ENCODE measurements at places on chromosomes 13 and 19.

DNA sequence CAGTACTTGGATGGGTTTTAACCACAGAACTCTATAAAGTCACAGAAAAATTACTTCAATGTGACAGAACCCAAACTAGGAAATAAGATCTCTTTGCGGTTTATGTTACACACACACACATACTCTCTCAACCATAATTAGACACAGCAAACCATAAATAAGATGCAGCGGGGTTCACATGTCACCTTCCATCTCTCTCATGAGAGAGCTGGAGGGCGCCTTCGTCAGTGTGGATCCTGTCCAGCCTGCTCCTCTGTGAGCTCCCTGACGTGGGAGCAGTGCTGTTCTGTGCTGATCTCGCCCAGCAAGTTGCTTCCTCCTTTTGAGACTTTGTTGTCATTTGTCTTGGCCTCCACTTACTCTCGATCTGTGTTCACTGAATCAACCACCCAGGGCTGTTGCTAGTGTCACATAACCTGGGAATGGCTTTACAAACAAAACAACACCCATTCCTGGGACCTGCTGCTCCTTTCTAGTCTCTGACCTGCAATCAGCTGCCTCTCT lies 204.9 kb upstream of the KL start:
- DNase-seq: peak; percentile 41

DNA sequence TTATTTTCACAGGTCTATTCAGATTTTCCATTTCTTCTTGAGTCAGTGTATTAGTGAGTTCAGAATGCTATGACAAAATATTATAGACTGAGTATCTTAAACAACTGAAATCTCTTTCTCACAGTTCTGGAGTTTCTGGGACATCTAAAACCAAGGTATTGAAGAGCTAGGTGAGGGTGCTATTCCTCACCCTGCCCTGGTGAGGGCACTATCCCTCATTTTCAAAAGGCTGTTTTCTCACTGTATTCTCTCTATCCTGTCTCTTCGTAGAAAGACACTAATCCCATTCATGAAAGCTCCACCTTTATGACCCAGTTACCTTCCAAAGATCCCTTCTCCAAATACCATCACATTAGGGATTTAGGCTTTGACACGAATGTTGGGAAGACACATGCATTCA lies 1617.1 kb downstream of the PCDH9 start:
- DNase-seq: no peak

GRCh38 chr13:59782696-59783095 lies 381.0 kb downstream of the DIAPH3 start:
- no peak for DNase-seq

DNA sequence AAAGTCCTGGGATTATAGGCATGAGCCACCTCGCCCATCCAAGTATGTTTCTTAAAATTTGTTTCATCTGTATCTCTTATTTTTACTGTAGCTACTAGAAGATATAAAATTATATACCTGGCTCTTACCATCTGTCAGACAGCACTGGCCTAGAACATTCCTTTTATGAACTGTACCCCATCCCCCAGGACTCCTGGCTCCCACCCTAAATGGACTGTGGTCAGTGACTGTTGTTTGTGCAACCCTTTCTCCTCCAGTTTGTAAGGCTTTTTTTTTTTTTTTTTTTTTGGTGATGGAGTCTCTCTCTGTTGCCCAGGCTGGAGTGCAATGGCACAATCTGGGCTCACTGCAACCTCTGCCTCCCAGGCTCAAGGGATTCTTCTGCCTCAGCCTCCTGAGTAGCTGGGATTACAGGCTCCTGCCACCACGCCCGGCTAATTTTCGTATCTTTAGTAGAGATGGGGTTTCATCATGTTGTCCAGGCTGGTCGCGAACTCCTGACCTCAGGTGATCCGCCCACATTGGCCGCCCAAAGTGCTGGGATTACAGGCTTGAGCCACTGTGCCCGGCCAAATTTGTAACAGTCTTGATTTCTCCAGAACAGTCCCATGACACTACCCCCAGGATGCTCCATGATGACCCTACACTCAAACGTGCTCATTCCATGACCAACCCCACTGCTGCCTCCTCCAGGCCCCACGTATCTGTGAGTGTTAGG lies 2.5 kb downstream of the NDUFA3 start:
- no peak for DNase-seq

- no peak for DNase-seq
Measured at GRCh38 chr13:98322091-98322718, 145.1 kb upstream of the RNF113B start.

DNA sequence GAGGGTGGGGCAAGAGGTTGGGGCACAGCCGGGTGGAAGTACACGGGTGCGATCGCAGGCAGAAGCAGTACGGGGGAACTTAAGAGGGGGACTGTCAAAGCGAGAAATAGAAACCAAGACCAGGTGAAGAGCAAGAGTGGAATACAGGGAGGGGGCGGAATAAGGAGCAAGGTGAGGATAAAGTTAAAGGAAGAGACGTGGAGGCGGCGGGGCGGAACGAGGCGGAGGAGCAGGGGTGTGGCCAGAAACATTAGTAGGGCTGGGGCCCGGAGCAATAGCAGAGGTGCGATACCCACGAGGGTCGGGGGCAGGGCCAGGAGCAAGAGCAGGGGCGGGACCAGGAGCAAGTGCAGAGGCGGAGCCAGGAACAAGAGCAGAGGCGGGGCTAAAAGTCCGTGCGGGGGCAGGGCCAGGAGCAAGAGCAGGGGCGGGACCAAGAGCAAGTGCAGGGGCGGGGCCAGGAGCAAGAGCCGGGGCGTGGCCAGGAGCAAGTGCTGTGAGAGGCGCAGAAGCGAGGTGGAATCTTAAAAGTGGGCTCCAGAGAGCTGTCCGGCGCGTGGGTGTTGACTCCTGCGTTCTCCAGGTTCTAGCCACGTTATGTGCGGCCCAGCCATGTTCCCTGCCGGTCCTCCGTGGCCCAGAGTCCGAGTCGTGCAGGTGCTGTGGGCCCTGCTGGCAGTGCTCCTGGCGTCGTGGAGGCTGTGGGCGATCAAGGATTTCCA lies 1.2 kb downstream of the CATSPERG start:
- peak; percentile 92 for DNase-seq

DNA sequence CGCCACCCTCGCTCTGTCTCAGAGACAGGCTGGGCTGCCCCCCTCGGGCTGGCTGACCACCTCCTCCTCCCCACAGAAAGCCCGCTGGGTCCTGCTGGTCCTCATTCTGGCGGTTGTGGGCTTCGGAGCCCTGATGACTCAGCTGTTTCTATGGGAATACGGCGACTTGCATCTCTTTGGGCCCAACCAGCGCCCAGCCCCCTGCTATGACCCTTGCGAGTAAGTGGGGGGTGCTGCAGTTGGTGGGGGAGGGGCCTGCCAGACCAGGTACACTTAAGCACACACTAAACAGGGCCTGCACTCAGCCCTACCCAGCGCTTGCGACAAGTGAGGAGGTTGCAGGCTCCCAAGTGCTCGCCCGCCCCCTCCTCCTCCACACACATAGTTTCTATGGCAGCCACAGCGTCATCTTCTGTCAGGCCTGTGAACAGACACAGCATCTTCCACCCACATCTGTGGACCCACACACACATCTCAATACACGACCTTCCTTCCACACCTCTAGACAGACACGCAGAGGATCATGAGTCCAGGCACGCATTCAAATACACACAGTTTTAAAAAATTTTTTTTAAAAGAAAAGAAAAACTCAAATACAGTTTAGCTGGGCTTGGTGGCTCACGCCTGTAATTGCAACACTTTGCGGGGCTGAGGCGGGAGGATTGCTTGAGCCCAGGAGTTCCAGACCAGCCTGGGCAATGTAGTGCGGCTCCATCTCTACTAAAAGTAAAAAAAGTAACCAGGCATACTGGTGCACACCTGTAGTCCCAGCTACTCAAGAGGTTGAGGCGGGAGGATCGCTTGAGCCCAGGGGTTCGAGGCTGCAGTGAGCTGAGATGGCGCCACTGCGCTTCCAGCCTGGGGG lies 18.4 kb downstream of the PLD3 start:
- DNase-seq: peak; percentile 61

GRCh38 chr13:71862459-71862943 lies 4.5 kb downstream of the DACH1 start:
- no peak for DNase-seq

DNA sequence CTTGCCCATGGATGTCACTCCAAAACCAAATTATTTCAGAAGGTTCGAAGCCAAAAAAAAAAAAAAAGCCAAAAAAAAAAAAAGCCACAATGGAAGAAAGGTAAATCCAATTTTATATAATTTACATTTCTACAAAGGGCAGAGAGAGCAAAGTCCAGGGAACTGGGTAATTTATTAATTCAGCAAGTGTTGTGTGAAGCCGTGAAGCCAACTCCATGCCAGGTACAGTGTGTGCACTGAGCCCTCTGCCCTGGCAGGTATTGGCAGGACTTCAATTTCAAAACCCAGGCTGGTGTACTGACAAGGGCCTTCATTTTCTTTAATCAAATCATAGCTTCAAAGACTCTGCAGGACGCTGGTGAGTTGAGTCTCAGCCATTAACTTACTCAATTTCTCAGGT lies 5.5 kb upstream of the RFPL4A start:
- DNase-seq: no peak

DNA sequence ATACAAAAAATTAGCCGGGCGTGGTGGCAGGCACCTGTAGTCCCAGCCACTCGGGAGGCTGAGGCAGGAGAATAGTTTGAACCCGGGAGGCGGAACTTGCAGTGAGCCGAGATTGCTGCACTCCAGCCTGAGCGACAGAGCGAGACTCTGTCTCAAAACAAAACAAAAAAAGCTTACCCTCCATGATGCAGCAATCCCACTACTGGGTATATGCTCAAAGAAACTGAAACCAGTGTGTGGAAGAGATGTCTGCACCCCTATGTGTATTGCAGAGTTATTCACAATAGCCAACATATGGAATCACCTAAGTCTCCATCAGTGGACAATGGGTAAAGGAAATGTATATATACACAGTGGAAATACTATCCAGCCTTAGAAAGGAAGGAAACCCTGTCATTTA lies 19.6 kb upstream of the TTYH1 start:
- no peak for DNase-seq

GRCh38 chr13:66402066-66402465 lies 828.1 kb downstream of the PCDH9 start:
- DNase-seq: peak; percentile 38

GRCh38 chr13:20442375-20442774 lies 83.3 kb downstream of the CRYL1 start:
- DNase-seq: no peak

DNA sequence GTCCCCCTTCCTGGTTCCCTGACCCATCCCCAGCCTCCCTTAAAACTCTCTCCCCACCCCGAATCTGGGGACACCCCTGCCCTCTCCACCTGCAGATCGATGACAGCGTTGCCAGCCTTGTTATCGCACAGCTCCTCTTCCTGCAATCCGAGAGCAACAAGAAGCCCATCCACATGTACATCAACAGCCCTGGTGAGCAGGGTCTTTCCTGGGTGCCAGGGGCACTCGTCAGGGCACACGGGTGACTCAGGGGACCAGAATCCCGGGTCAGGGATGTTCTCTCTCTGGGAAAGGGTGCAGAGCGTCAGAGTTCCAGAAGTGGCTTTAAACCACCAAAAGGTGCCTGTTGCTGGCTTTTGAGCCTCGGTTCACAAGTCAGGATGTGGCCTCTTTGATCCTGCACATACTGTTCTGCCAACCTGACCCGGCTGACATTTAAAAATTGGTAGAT lies 1.0 kb downstream of the CLPP start:
- DNase-seq: no peak

DNA sequence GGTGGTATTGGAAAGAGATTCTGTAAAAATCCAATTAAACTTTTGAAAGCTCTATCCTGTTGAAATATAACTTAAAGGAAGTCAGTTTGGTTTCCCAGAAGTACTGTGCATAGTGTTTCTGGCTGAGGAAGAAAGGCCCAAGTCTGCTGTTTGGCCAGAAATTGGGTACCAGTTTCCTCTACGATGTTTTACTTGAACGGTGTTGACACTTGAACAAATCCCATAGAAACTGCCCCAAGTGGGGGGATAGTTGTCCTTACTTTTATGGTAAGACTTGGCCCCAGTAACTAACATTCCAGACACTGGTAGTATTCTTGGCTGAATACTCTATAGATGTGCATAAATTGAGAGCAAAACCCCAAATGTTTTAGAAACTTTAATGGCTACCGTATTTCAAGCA lies 14.2 kb downstream of the KLF5 start:
- DNase-seq: no peak

DNA sequence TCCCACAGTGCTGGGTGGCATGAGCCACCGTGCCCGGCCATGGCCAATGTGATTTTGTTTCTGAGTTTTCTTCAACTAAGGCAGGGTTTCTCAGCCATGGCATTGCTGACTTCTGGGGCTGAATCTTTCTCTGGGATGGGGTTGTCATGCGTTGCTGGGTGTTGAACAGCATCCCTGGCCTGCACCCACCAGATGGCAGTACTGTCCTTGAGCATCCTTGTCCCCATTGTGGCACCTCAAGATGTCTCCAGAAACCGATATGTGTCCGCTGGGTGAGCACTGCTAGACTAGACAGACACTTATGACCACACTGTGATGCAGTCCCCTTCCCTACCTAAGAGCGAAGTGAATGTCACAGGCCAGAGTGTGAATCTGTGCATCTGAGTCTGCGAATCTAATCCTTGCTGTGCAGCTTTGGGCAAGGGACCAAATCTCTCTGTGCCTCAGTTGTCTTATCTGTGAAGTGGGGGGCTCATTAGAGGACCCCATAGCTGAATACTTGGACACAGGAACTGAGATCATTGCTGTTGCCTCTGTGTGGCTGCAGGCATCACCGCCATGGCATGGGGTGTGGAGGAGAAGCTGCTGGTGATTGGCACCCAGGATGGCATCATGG lies 50.3 kb upstream of the SIN3B start:
- peak; percentile 55 for DNase-seq

DNA sequence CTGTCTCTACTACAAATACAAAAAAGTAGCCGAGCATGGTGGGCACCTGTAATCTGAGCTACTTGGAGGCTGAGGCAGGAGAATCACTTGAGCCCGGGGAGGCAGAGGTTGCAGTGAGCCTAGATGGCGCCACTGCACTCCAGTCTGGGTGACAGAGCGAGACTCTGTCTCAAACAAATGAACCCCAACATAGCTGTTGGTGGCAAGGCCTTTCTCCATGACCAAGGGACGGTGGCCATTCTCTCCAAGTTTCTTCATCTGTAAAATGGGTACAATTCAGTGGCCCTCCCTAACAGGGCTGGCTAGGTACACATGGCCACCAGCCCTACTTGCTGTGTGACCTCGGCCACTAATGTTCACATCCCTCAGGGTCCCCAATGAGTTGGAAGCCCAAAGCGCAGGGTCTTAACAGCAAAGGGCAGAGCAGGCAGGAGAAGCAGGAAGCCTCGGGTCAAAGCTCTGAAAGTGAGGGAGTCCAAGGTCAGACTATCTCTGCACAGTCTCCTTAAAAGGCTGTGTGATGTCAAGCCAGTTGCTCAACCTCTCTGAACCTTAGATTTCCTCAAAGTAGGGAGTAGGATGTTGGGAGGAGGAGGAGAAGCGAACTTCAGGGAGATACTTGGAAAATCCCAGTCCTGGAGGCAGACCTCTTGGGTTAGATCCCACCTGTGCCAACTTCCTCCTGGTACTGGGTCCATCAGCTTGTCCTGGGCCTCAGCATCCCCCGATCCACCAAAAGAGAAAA lies 2.7 kb downstream of the JUND start:
- DNase-seq: peak; percentile 33

- no peak for DNase-seq
Measured at GRCh38 chr19:46604781-46605355, 3.7 kb downstream of the CALM3 start.
